Hippocampal formation (tissue), 2 donors: ENCODE measurements at places on chromosomes 11 and 22.
A peak's percentile ranks its signal among the peaks of the same experiment; 100 is the strongest.

DNA sequence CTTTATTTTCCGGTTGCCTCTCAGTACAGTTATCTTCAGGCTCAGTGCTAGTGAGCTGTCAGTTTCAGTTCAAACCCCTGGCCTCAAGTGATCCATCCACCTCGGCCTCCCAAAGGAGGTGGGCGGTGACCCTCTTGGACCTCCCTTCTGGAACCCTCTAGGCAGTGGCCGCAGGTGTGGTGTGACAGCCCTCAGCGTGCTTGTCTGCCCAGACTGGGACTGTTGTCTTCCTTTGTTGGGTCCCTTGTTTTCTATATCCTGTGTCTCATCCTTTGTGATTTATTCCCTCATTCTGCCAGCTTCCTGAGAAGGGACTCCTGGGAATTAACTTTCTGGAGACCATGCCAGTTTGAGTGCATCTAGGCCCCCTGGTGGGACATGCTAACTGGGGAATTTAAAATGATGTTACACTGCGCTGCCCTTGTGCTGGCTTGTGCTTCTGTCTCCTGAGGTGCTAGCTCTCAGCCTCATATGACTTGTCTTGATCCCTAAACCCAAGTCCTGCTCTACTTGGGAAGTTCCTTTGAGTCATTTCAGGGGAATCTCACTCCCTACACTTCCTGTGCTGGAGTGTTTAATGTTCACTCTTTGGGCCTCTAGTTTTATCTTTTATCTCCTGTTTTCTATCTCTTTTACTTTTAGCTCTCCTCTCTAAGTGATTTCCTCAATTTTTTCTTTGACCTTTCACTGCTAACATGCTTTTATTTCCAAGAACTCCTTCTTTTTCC, 19.4 kb downstream of the MED15 start:
- no peak for DNase-seq

DNA sequence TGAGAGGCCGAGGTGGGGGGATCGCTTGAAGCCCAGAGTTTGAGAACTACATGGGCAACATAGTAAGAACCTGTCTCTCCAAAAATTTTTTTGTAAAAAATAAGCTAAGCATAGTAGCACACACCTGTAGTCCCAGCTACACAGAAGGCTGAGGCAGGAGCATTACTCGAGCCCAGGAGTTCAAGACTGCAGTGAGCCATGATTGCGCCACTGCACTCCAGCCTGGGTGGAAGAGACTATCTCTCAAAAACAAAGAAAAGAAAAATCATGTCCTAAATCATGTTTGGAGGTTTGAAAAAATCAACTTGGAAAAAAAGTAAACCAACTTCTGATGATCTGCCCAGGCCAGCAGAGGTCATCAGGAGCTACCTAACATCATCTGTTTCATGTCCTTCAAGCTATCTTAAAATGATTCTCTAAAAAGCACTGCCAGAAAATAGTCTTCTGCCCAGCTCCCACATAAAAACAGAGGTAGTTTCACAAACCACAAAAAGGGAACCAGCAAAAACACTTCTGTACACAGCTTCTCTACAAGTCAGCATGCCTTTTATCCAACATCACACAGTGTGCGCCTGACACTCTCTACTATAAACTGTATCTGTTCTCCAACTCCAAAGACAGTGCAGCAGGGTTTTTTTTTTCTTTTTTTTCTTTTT, 165.0 kb downstream of the SOX6 start:
- DNase-seq, result peak; percentile 30

DNA sequence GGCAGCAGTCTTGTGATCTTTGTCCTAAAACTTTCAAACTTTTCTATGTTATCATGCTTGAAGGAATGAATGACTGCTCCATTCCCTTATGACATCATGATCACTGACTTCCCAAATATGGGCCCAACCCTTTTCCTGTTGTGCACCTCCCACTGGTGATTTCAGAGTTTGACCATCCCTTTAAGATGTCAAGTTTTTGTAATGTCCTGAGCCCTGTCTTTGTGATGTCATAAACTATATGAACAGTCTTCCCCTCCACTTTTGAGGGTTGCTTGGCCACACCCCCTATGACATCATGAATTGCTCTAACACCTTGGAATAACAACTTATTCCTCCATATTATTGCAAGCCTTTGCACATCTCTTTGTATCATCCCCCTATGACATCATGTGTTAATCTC, 16.5 kb upstream of the NUCB2 start:
- no peak for DNase-seq

DNA sequence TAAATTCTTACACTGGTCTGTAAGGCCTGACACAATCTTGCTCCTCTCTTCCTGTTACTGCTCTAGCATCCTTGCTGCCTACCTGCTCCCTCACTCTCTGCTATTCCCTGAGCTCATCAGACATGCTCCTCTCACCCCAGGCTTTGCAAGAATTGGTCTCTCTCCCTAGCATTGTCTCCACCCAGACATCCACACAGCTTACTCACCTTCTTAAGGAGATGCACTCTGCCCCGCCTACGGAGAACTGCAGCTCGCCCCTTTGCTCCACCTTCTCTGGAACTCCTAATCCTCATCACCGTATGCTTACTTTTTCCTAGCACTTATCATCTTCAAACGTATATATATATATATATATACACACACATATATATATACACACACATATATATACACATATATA, 23.3 kb upstream of the TMPRSS5 start:
- DNase-seq, result no peak

GRCh38 chr22:27135031-27135981, 477.9 kb downstream of the MIAT start:
- no peak for DNase-seq

DNA sequence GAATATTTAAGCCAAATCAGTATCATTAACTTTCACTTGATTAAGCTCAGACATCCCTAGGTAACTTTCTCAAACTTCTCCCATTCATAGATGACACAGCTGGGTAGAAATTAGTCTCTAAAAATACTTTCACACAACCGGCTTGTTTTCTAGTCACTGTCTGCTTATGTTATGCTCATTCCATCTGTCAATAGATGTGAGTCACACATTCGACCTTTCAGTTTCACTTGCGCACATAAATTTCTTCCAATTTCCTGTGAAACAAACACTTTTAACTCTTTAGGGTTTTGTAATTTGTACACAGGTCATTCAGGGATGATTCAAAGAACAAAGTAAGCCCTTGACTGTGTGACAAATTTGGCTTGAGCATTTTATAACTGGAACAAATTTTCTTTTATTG, 723.0 kb downstream of the KCNA4 start:
- no peak for DNase-seq

DNA sequence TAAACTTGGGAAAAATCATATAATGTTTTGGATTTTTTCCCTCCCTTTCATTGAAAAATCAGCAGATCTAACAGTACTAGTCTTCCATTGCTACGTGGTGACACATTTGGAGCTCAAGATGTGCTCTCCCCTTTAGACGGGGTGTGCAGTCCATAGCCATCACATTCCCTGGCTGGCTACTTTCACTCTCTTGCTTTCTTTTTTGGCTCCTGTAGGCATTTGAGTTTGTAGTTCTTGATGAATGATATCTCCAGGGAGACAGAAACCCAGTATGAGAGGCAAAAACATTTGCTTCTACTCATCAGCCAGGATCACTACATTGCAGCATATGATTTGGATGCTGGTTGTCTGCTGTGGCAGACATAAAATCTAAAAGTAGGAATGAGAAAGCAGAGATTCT, 12.1 kb downstream of the CCDC81 start:
- no peak for DNase-seq

DNA sequence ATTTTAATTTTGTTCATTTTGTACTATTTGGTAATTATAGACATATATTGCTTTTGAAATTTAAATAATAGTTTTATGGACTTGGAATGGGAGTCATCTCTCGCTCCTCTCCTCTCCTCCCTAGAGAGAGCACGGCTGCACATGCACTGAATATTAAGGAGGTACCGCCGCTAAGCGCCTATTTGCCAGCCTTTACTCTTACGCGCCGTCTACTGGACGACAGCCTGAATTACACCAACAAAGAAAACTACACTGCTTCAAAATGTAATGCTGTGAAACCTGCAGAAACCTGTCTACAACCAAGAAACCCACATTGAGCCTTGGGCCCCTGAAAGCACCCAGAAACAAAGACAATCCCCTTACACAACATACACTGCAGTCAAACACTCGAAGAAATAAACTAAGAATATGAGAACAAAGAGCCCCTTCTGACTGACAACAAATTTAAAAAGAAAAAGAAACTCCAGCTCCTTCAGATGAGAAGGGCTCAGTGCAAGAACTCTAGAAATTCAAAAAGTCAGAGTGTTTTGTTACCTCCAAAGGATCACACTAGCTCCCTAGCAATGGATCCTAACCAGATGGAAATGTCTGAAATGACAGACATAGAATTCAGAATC, 737.2 kb downstream of the LRRC4C start:
- no peak for DNase-seq

GRCh38 chr11:84962018-84962417, 665.1 kb downstream of the DLG2 start:
- no peak for DNase-seq

DNA sequence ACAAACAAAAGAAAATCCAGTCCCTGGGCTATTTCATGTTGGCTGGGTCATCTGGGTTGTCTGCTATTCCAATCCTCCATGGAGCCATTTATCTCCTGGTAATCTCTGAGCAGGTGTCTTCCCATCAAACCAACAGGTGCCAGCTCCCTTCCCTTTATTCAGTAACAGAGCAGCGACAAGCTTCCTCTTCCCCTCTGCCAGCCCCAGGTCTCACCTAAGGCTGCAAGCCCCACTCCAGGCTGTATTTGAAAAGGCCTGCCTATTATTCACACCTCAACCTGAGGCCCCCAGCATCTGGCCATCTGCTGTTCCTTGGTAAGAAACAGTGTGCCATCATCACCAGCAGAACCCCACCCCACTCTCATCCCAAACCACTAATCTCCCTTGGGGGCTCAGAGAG, 436.2 kb downstream of the BUD13 start:
- DNase-seq, result no peak

DNA sequence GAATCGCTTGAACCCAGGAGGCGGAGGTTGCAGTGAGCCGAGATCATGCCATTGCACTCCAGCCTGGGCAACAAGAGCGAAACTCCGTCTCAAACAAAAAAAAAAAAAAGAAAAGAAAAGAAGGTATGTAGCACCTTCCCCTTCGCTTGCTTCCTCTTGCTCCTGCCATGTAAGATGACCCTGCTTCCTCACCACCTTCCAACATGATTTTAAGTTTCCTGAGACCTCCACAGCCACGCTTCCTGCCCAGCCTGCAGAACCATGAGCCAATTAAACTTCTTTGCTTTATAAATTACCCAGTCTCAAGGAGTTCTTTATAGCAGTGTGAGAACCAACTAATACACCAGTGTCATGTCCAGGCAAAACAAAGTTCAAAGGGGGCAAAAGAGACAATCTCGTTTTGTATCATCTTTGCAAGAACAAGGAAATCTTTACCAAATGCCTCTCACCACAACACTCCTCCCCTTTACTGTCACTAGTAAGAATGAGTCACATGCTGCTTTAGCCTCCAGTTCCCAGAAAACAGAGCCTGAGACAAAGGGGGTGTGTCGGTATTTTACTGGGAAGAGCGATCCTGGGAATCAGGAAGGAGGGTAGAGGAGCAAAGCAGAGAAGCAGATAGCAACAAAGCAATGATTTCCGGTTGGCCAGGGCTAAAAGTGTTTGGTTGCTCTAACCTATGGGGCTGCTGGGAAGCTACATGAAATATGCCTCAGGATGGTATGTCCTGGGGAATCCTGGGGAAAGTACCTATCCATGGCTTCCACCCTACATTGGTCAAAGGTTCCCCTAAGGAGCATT, 10.5 kb upstream of the MCHR1 start:
- no peak for DNase-seq

GRCh38 chr11:47418454-47419259, 7.6 kb downstream of the PSMC3 start:
- DNase-seq, result no peak

DNA sequence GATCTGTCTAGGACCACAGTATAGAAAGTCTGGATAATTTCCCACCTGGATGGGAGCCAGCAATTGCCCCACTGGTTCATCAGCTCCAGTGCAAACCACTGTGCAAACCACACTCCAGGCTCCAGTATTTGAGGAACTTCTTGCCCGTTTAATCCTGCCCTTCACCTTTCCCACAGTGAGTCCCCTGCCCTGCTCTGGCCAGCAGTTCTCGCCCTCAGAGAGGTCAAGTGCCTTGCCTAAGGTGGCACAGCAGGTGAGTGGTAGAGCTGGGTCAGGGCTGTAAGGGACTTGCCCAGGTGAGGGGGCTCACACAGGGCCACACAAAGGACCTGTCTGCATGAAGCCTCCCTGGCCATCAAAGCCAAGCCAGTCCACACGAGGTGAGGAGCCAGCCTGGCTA, 24.1 kb downstream of the MS4A10 start:
- no peak for DNase-seq

DNA sequence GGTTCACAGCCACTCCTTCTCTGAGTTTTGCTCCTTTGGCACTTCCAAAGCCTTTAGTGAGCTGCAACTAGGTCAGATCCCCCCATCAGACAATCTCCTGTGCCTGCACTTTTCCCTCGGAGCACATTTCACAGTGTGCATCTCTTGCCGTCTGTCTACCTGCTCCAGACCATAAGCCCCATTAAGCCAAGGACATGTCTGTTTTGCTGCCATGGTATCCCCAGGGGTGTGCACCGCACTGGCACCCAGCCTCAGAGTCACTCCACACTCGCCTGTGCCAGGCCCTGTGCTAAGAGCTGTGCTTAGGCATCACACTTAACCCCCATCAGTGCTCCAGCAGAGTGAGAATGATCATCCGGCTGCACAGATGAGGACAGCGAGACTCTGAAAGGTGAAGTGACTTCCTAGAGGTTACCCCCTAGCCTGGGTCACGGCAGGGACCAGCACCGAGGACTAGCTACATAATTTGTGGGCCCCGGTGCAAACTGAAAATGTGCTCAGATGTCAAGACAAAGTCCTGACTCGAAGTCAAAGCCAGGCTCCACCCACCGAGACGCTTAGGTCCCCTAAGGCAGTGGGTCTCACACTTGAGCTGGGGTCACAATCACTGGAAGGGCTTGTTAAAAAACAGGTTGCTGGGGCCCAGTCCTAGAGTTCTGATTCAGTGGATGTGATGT, 33.9 kb downstream of the ARRB1 start:
- DNase-seq, result no peak

DNA sequence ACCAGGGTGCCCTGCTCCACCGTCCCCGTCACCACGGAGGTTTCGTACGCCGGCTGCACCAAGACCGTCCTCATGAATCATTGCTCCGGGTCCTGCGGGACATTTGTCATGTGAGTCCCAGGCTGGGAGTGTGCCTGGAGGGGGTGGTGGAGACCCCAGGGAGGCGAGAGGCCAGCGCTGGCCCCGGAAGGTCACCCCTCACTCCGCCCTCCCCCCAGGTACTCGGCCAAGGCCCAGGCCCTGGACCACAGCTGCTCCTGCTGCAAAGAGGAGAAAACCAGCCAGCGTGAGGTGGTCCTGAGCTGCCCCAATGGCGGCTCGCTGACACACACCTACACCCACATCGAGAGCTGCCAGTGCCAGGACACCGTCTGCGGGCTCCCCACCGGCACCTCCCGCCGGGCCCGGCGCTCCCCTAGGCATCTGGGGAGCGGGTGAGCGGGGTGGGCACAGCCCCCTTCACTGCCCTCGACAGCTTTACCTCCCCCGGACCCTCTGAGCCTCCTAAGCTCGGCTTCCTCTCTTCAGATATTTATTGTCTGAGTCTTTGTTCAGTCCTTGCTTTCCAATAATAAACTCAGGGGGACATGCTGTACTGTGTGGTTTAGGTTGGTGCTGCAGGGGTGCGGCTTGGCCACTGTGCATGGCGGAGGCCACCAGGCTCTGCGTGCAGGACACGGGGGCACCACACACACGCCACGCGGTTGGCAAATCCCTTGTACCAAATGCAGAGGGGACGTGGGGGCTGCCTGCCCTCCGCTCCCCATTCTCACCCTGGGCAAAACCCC, 35.4 kb downstream of the MUC2 start:
- DNase-seq, result no peak
